ENCODE measurements at places on chromosomes 11 and 22.
A peak's percentile ranks its signal among the peaks of the same experiment; 100 is the strongest.

DNA sequence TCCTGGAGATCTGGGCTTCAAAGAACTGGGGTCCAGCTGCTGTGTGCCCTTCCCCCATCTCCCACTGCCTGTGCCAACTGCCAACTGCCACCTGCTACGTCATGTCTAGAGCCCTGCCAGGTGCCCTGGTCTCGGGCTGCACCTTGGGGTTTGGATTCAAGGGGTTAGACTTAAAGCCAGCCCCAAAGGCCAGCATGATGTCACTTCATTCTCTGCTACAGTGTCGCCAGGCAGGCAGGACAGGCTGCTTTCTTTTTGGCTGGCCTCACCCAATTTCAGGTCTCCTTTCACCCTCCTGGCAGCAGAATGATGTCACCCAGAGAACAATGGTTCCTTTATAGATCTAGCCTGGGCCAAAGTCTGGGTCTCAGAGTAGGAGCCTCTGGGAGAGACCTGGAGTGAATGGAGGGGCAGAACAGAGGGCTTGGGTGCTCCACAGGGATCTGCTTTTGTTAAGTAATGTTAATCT lies 79.5 kb upstream of the CRYBB3 start:
- no peak for DNase-seq

GRCh38 chr11:76023236-76024068 lies 182.8 kb downstream of the WNT11 start:
- no peak for DNase-seq

GRCh38 chr11:111697933-111698371 lies 68.2 kb downstream of the PPP2R1B start:
- DNase-seq = no peak

- peak; percentile 90 for DNase-seq
These were observed 9.5 kb upstream of the EHD1 start for GRCh38 chr11:64887757-64888405.

DNA sequence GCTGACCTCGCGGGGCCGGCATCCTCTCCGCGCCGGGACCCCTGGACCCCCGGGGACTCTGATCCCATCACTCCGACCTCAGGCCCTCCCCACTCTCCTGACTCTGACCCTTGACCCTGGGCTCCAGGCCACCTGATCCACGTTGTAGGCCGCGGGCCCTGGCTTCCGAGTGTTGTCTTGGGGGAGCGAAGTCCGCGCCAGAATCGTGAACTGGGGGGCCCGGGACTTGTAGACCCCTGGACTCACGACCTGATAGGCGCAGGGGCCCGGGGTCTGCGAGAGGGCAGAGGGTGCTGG lies 716 bp upstream of the TYMP start:
- no peak for DNase-seq

DNA sequence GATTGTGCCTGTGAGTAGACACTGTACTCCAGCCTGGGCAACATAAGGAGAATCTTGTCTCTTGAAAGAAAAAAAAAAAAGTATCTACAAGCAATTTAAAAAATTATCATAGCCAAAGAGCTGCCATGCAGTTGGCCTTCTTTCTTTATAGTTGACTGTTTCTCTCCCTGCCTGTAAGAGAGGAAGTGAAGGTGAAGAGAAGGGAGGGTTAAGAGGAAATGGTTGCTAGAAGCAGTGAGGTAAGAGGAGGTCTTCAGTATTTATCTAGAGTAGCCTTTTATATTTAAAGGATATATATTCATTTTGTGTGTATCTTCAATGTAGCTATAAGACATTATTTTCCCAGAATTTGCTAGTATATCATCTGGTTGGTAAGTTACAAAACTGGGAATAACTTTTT lies 217.9 kb downstream of the TMEM135 start:
- no peak for DNase-seq

DNA sequence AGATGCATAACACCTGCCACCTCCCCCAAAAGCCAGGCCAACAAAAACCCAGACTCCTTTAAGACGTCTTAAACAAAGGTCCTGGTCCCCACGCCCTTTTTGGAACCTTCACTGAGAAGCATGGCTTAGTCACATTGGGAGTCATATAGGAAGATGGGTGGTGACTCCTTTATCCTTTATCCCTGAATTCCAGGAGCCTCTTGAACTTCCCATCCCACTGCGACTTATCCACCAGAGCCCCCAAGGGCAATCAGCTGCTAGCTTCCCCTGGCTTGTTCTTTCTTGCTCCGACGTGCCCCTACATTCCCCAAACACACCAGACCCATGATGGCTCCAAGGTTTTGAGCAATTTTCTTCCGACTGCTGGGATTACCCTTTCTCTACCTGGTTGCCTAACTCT lies 567.0 kb upstream of the CADM1 start:
- no peak for DNase-seq

- no peak for DNase-seq
These were observed 27.2 kb downstream of the GVQW3 start for GRCh38 chr11:76408171-76408965.

- no peak for DNase-seq
These were observed 906.2 kb downstream of the BRD1 start for GRCh38 chr22:48921411-48921903.

DNA sequence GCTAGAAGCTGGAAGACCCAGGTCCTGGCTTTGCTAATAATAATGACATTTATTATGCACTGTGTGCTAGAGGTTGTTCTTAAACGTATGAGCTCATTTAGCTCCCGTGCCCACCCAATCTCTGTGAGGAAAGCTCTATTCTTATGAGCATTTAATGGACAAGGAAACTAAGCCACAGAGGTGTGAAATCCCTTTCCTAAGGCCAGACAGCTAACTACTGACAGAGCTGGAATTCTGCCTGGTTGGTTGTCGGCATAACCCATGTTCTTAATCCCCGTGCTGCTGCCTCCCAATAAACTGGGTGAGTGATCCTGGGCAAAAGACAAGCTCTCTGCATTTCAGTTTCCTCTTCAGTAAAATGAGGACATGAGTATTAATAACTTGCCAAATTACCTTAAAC lies 49.4 kb downstream of the SNX19 start:
- no peak for DNase-seq

DNA sequence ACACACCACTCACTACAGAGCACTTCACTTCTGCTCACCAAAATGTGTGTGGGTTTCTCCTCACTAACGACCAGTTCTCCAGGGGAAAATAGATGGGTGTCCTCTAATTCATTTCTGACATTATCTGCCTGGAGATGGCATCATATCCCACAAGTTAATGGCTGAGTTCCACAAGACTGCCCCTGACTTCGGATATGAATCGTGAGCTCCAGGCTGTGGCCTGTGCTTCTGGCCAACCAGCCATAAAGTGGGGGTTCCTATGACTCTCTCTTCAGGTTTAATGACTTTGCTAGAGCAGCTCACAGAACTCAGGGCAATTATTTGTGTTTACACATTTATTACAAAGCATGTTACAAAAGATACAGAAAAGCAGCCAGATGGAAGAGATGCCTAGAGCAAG lies 113.0 kb upstream of the SYT13 start:
- no peak for DNase-seq

DNA sequence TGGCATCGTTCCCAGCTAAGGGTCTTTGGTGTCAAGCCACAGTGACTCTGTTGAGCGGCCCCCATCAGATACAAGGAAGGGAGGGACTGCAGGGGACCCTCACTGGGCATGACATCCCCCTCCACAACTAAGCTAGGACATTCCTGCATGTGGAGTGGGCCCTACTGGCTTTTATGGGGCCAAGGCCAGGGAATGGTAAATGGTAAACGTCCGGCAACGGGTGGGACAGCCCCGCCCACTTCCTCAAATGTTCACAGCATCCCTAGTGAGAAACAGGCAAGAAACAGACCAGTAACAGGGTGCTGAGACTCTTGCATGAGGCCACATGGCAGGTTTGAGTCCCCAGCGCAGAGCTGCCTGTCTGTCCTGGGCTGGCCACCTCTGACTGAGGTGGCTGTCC lies 4.4 kb downstream of the TMPRSS6 start:
- DNase-seq = no peak

DNA sequence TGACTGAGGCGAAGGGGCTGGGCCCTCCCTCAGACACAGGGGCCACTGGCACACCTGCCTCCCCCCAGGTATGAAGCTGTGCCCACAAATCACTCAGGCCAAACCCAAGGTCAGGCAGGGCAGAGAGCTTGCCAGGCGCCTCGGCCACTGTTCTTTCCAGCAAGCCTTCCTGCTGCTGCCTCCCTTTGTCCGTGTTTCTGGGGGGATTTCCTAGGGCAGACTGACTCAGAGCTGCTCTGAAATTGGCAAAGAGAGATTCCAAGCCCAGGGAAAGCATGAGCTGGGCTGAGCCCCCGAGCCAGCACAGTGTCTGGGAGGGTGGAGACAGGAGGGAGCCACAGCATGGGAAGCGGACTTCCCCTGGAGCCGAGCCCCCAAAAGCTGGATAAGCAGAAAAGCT lies 33.2 kb downstream of the PPP2R1B start:
- peak; percentile 5 for DNase-seq

DNA sequence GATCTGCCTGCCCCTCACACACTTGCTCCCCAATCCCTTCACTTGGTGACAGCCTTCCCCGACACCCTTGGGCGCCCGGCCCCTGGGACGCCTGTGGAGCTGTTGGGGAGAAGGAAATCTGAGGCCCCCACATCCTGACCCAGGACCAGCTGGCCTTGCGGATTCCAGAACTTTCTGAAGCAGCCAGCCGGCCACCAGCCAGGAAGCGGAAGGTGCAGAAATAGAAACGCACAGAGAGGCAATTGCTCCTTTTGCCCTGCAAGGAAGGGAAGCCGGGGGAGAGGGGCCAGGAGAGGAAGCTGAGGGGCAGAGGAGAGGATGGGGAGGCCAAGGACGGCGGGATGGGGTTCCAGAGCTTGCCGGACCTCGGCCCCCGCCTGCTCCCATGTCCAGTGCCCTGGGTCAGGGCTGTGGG lies 66.7 kb upstream of the LINC01488 start:
- DNase-seq = no peak

DNA sequence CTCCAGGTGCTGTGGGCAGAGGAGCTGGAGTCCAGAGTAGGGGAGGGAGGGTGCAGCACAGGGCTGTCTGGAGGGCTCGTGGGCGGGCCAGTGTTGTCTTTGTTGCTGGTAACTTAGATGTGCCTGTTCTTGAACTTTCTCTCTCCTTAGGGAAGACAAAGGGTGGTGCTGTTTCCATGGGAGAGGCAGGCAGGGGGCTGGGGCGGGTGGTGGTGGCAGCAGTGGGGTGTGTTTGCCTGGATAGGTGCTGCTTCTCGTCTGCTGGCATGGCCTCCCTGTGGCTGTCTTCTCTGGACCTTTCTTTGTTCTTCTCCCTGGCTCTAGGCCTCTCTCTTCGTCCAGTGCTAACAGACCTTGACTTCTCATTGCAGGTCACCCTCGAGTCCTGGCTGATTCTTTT lies 8.5 kb downstream of the SIDT2 start:
- DNase-seq = no peak

- peak; percentile 53 for DNase-seq
These were observed 18.3 kb downstream of the AMOTL1 start for GRCh38 chr11:94786264-94787126.

DNA sequence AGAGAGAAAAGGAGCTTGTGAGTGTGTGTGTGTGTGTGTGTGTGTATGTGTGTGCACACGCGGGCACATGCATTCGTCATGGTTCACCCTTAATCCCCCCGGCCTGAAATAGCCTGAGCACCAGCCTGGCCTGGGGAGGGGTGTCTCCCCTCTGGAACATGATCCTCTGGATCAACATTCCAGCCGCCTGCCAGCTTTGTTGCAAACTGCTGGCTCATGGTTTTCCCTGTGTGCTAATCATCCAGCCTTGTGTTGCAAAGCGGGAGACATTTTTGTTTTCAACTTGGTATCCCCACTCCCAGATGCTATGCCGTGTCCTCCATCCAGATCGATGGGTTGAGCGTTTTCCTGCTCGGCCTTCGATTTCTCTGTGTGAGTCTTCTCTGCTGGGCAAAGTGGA lies 94.3 kb downstream of the FEZ1 start:
- DNase-seq = no peak

- peak; percentile 91 for DNase-seq
These were observed 14.5 kb upstream of the MS4A7 start for GRCh38 chr11:60363542-60364470.

DNA sequence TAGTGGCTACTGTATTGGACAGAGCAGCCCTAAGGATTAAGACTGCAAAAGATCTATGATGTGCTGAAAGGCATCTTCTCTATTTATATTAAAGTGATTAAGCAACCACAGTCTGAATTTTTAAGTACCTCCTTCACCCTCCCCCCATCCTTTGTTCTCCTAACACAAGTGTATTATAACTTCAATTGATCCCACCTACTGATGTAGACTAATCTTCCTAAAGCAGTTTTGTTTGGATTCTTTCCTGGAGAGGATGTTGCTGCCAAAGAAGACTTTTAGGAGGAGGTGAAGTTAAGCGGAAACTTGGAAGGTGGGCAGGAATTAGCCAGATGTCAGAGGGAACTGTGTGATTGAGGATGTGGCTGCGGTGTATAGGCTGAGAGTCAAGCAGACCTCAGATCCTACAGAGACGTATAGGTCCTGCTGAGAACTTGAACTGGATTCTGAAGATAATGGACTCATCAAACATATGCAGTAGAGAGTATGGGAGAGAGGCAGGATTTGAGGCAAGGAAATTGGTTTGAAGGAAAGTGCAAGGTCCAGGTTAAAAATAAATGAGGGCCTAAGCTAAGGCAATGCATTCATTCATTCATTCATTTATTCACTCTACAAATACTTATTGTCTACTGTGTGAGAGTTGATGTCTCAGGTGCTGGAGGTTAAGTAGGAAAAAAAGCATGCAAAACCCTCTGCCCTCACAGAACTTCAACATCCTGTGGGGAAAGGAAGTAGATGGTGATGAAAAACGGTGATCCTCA lies 5.2 kb upstream of the RASSF10 start:
- DNase-seq = no peak

DNA sequence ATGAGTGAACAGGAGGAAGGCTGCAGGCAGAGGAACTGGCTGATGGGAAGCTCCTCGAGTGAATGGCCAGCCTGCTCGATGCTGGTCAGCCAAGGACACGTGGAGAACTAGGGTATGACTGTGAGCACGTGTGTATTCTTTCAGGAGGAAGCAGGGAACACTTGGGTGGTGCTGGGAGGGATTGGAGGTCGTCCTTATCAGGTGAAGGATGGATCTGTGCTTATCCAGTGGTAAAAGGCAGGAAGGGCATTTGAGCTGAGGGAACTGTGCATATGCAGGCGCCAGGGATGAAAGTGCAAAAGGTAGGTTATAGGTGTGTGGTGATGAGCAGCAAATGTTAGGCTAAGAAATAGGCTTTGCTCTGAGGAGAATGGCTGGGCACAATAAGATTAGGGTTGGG lies 9.7 kb upstream of the SLCO2B1 start:
- no peak for DNase-seq

GRCh38 chr11:128190312-128190711 lies 397.0 kb downstream of the ETS1 start:
- DNase-seq = no peak

GRCh38 chr11:34234086-34234740 lies 123.6 kb downstream of the ABTB2 start:
- peak; percentile 86 for DNase-seq

DNA sequence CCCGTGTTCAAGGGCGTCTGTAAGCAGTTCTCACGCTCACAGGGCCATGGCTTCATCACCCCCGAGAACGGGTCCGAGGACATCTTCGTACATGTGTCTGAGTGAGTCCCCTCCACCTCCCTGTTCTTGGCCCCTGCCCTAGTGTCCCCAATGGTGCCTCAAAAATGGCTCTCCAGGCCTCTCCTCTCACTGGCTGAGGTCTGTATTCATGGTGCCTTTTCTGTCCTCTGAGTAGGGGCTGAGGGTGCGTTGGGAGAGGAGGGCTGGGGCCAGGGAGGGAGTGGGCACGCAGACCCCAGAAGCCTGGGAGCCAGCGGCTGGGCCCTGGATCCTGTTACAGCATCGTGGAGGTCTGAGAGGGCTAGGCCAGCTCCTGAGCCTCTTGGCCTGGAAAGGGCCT lies 12.9 kb downstream of the CSDC2 start:
- no peak for DNase-seq

- DNase-seq = no peak
These were observed 122.2 kb upstream of the PDGFD start for GRCh38 chr11:104286129-104286528.

Data from suppressor macrophage treated with lipopolysaccharide for 4 hours (primary cell).